Amniotic stem cell (primary cell): ENCODE measurements at places on chromosomes 2 and 18.

DNA sequence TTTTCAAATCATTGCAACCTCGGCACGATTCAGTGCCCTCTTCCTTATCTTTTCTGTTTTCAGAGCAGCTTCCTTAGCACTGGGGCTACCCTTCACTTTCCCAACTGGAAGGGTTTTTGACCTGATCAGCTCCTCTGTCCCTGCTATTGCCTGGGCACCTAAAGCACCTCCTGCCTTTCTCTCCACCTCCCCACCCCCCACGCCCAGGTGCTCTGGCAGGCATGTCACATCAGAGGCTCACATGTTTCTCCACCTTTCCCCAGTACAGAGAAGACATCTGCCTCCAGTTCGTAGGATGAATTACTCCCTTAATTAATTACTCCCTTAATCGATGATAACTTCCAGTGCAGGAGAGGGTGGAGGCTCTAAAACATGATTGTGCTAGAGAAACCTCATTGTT, 88.7 kb upstream of the LCLAT1 start:
- DNase-seq, result no peak

GRCh38 chr18:77067291-77068061, 65.1 kb downstream of the MBP start:
- DNase-seq, result peak; percentile 74

DNA sequence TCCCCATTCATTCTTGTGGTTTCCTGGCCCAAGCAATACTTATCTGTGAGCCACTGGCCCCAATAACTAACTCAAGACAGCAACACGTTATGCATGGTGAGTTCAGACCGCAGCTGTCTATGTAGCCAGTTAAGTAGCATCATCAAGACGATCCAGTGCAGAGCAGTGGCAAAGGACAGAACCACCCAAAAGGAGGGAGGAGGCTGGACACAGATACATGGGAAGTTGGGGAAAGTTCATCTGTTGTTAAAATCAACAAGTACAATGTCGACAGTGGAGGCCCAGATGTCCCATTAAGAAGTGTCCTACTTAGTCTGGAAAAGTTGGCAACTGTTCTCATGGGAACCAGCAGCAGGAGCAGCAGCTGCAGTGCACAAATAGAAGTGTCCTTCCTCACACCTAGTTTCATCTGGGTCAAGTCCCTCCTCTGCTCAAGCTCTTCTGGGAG, 106.9 kb upstream of the THOC1 start:
- DNase-seq, result no peak

DNA sequence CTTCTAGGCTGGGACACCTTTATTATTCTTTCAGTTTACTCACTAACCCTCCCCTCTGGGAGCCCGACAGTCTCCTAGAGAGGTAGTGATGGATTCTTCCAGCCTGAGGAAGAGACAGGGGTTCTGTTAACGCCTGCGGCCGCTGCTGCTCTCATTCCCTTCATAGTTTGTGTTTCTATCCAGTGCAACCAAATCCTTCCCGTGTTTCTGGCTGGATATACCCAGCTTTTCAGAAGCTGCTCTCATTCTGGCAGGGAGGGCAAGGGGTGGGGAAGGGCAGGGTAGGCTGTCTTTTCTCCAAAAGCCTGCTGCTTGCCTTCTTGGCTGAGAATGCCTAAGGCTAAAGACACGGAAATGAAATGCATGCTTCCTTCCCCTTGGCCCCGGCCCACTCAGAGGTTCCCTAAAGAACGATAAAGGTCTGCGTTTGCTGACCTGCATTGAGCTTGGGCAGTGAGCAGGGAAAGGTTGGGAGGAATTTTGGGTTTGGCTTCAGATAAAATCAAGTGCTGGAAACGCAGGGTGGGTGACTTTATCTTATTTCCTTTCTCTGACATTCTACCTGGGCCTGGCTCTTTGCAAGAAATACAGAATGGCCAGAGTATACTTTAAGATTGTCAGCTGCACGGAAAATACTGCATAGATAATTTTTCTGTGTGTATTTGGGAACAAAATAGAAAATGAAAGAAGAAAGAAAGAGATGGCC, 390.9 kb downstream of the NBAS start:
- DNase-seq, result peak; percentile 44

DNA sequence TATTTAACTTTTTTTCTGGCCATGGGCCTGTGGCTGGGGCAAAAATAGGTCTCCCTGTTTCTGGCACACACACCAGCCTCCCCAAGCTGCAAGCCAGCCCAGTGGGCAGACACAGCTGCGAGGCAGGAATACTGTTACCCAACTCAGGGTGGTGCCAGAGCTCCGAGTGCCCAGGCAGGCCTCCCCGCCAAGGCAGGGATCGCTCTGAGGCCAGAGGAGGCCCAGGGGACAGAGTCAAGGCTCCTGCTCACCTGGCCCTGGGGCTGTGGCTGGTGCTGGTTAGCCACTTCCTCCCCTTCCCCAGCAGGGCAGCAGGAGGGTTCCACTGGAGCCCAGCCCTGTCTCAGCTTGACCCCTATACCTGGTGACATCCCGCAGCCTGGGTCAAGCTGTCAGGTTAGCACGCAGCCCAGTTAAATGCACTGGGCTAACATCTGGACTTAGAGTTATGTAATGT, 67.1 kb upstream of the EPAS1 start:
- no peak for DNase-seq

GRCh38 chr2:26692279-26692896, at the start of gene KCNK3:
TSS of gene KCNK3 (plus strand) at chr2:26692722. CDS start at chr2:26692876, 154 bp downstream.
- DNase-seq, result no peak

DNA sequence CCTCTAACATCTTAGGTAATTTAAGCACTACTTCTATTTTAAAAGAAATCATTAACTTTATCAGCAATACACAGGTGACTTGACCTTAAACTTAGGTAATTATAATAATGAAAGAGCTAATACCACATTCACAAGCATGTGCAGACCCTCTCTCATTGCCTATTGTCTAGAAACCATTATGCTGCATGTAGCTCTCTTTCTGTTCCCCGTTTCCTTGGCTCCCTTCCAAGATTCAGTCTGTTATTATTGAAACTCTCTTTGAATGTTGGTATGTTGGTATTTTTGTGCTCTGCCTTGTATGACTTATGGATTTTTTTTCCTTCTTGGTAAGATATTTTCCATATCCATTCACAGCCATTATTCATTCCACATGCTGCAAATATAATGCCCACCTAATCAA, 201.2 kb downstream of the CDCA7 start:
- DNase-seq, result no peak

DNA sequence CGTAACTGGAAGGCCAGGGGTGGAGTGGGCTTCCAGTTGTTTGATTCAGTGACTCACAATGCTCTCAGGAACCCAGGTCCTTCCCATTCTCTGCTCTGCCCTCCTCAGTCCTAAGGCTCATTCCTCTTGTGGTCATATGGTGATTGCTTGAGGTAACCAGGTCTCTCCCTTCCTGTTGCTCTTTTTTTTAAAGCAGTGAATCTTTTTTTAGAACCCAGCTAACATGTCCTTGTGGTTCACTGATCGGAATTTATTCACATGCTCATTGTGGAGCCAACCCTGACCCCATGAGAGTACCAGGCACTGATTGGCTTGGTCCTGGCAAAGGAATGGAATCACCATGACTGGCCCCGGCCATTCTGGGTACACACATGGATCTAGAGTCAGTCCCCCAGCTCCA, 7.4 kb downstream of the THNSL2 start:
- no peak for DNase-seq

- DNase-seq, result no peak
These were observed 459 bp upstream of the ESPNL start for GRCh38 chr2:238099714-238100048.
